ENCODE measurements at places on chromosomes 3 and 15.

DNA sequence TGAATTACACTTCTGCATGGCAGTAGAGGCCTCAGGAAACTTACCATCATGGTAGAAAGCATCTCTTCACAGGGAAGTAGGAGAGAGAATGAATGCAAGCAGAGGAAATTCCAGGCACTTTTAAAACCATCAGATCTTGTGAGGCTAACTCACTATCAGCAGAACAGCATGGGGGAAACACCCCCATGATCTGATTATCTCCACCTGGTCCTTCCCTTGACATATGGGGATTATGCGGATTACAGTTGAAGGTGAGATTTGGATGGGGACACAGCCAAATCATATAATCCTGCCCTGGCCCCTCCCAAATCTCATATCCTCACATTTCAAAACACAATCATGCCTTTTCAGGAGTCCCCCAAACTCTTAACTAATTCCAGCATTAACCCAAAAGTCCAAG, 691.1 kb downstream of the SI start:
- no peak for DNase-seq

GRCh38 chr15:58444658-58445332, 13.0 kb downstream of the LIPC start:
- DNase-seq, result no peak

- DNase-seq, result no peak
Measured at GRCh38 chr15:70197318-70197944, 99.7 kb upstream of the TLE3 start.

DNA sequence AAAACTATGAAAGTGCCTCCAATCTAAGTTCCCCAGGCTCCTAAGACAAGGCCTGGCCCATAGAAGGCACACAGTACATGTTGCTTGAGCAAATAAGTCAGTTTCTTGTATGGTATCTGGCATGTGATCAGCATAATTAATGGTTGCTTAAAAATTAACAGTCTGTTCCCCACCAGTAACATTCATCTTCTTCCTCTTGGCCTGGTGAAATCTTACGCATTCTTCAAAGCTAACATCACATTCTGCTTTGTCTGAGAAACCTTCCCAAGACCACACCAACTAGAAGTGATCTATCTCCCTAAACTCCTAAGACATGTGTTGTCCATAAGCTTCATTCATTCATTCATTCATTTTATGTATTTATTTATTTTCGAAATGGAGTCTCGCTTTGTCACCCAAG, 48.1 kb downstream of the LIPC start:
- no peak for DNase-seq

GRCh38 chr15:32951736-32952464, 234.1 kb downstream of the GREM1 start:
- no peak for DNase-seq

DNA sequence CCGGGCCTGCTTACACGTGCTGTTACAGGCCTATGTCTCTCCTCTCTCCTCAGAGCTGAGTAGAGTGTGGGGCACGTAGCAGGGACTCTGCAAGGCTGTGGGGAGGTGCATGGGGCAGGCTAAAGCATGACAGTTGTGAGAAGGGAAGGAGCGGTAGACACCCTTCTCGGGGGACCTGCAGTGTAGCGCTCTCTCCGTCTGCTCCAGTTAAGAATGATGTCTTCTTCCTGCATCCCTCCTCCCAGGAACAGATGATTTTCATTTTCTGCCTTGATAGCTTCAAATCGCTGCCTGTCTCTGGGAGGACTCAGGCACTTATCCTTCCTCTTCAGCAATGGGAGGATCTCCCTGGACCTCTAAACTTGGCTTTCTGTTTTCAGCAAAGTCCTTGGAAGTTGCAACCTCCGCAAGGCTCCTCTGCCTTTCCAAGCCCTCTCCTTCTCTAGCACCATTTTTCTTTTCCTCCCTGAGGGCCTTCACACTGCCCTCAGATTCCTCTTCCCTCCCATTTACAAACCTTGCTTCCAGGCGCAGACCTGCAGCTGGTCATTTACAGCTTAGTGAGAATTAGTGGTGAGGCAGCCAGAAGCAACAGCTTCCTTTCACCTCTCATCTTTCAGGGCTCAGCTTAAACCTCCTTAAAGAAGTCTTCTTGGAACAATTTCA, 23.4 kb upstream of the TLE3 start:
- no peak for DNase-seq

DNA sequence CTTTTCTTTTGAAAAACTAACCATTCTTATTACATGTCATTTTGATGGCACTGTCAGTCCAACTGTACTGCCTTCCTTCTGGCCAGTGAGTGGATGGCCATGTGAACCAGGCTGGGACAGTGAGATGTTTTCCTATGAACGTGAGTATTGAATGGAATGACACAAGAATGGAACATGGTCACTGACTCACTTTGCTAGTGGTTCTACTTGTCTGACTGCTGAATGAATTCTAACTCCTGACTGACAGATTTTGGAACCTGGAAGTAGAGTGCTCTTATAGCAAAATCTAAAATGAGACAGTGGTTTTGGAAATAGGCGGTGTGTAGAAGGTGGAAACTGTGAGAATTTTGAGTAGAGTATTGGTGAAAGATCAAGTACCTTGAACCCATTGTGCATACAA, 606.9 kb upstream of the KCNMB2 start:
- no peak for DNase-seq

Data from progenitor cell of endocrine pancreas (in vitro differentiated cells).